ENCODE measurements at places on chromosomes 13 and 19.

DNA sequence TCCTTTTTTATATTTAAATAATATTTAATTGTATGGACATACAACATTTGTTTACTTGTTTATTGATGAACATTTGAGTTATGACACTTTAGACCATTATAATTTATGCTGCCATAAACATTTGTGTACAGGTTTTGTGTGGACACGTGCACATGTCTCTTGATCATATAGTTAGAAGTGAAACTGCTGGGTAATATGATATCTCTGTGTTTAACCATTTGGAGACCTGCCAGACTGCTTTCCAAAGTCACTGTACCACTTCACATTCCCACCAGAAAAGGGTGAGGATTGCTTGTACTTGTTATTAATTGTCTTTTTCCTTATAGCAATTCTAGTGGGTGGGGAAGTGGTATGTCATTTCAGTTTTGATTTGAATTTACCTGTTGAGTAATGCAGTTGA lies 145.6 kb upstream of the KLHL1 start:
- DNase-seq = peak; percentile 74

GRCh38 chr19:6891761-6892385 lies 4.5 kb downstream of the ADGRE1 start:
- DNase-seq = no peak

DNA sequence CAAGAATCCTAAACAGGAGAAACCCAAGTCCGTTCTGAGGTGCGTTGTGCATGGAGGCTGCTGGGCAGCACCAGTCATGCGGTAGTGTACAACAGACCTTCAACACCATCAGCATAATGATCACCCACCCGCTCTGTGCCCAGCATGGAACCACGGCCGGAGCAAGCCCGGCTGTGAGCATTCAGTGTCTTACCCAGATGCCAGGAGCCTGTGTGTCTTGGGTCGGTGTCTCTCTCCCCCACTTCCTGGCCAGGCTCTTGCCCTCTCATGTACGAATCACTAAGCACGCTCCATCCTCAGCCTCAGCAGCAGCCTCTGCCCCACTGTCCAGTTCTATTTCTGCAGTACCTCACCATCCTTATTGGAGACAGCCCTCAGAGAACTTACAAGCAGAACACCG lies 231.6 kb upstream of the IRS2 start:
- DNase-seq = no peak

GRCh38 chr13:33219926-33220325 lies 65.6 kb downstream of the STARD13 start:
- no peak for DNase-seq

GRCh38 chr19:41997851-41998229 lies 3.8 kb upstream of the ATP1A3 start:
- no peak for DNase-seq

DNA sequence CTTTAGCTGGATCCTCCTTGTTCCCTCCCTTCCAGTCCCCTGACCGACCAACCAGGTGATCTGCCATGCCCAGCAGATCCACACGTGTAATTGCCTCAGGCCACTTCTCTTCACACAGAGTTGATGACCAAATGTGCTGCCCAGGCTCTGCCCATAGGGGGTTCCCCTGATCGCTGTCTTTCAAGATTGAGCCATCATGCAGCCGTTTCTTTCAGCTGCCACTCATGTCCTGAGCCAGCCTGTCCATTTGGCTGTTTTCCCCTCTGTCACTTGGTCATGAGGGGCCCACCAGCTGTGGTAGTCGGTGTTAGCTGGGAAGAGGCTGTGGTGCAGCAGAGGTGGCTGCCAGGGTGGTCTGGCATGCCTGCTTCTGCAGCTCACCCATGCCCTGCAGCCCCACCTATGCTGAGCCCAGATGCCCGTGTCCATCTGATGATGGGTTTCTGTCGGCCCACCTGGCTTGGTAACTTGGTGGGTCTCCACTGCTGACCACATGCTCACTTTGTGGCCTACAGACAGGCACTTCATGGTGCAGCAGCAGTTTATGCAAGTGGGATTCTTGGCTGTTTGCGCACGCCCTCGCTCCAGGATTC lies 35.6 kb upstream of the GPR183 start:
- DNase-seq = no peak

DNA sequence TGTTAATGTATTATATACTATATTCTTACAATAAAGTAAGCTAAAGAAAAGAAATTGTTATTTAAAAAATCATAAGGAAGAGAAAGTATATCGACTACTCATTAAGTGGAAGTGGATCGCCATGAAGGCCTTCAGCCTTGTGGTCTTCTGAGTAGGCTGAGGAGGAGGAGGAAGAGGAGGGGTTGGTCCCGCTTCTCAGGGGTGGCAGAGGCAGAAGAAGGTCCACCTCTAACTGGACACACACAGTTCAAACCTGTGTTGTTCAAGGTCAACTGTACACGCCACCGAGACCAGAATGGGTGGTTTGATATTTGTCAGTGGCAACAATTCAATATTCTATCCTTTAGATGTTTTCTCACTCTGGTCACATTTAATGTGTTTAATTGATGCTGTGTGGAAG lies 67.2 kb downstream of the ALOX5AP start:
- no peak for DNase-seq

DNA sequence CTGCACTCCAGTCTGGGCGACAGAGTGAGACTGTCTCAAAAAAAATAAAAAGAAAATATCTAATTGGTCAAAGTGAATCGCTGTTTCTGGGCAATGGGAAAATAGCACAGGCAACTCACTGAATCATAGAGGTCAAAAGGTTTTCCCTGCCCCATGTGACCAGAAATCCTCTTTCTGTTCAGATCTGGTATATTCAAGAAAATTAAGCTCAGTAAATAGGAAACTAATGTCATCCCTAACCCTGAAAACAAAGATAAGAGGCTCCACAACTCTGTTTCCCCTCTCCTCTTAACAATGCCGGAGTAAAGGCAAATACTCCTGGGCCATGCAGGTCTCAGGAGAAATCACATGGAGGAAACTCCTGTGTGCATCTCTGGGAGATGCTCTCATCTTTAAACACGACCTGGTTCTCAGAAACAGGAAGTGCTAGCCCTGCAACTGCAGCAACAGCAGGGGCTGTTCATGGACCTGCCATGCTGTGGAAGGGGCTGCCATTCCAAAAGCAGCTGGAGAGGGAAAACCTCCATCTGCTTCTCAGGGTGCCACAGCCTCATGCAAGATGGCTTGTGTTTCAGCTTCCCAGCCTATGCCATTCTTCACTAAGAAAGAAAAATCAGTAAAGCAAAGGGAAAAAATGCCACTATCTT lies 47.5 kb upstream of the SLC7A9 start:
- DNase-seq = no peak

DNA sequence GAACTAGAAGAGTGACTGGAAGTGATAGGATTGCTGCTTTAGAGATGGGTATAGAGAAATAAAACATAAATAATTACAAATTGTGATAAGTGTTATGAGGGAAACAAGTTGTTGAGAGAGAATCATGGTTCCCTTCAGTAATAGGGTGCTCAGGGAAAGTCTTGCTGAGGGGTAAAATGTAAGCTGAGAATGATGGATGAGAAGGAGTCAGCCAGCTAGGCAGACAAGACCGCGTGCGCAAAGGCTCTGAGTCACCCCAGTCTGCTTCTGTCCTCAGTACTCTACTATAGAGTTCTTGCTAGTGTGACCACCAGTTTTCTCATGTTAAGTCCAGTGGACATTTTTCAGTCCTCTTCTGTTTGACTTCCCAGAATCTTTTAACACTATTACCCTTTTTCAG lies 39.5 kb downstream of the PCCA start:
- peak; percentile 28 for DNase-seq

- no peak for DNase-seq
These were observed 19.4 kb upstream of the PLEKHF1 start for GRCh38 chr19:29645911-29646310.
